ENCODE measurements at places on chromosomes 5 and 9. TPM values are rescaled to one million over a fixed set of nuclear protein-coding genes. Genes with fewer than 3 reads are reported as not detected.

GRCh38 chr9:83209188-83209731 lies 146.3 kb upstream of the RASEF start:
- H3K27ac ChIP-seq = no peak overlapping the region
- H3K4me3 ChIP-seq = no peak overlapping the region
- DNase-seq = no peak
- H3K27me3 ChIP-seq = no peaks in the 10 kb centered on the region

GRCh38 chr5:139577689-139578290 lies 16.7 kb downstream of the UBE2D2 start:
- no peak overlapping the region for H3K4me3 ChIP-seq
- H3K27me3 ChIP-seq = no peaks in the 10 kb centered on the region
- H3K27ac ChIP-seq = no peak overlapping the region

ACTBL2 gene
- total RNA-seq = not detected

DNA sequence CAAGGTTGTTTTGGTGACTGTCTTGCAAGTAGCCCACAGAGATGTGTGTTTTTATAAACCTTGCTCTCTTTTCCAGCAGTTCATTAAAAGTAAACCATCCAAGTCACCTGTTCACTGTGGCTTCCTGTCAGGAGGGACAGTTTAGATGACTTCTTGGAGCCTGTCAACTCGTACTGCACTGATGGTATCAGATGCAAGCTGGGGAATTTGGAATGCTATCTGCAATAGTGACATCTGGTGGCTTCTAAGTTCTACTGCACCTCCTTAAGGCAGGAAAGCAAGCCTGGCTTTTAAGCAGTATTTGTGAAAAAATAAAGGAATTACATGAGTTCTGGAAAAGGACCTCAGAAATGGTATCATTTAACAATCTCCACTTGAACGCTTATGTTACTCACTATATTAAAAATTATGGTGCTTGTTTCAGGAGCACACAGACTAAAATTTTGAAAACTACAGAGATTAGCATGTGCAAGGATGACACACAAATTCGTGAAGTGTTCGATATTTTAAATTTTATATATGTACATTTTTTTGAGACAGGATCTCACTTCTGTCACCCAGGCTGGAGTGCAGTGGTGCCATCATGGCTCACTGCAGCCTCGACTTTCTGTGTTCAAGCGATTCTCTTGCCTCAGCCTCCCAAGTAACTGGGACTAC lies 164.0 kb downstream of the TTC39B start:
- H3K4me1 ChIP-seq = no peaks in the 10 kb centered on the region
- no peaks in the 10 kb centered on the region for H3K27me3 ChIP-seq
- H3K27ac ChIP-seq = no peak overlapping the region
- H3K36me3 ChIP-seq = no peaks in the 10 kb centered on the region
- no peak overlapping the region for H3K4me3 ChIP-seq
- DNase-seq = no peak

DNA sequence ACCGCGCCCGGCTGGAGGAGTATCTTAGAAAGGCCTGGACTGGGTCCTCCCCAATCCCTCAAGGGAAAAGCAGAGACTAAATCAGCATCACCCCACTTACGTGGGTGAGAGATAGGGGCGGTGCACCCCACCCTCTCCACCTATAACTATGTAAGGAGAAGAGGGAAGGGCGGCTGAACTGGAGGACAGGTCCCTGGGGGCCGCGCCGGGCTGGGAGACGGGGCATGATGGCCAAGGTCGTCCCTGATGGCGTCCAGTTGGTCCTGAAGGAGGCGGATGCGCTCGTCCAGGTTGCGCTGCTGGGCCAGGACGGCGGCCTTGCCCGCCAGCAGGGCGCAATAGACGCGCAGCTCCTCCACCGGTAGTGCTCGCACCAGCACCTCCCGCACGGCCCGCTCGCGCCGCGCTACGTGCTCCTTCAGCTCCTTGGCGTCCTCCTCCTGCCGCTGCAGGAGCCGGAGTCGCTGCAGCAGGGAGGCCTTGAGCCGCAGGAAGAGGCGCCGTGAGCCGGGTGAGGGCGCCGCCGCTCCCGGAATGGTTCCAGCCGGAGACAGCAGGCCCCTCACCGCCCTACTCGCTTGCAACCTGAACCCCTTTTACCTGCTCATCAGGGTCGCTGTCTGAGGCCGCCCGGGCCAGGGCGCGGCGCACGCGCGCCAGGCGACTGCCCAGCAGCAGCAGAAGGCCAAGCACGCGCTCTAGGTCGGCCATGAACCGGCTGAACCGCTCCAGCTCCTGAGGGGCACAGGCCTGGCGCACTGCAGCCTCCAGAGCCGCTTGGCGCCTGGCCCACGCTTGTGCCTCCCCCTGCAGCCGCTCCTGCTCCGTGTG lies 7.6 kb downstream of the SHROOM1 start:
- peaks cover 3% of the 10 kb centered on the region for H3K36me3 ChIP-seq
- no peak for DNase-seq
- H3K27ac ChIP-seq = no peak overlapping the region
- H3K4me3 ChIP-seq = peak overlapping the region; percentile 28
- peaks cover 16% of the 10 kb centered on the region for H3K4me1 ChIP-seq

All from heart left ventricle (tissue), 16 donors.